ENCODE measurements at places on chromosomes 16 and 17.

DNA sequence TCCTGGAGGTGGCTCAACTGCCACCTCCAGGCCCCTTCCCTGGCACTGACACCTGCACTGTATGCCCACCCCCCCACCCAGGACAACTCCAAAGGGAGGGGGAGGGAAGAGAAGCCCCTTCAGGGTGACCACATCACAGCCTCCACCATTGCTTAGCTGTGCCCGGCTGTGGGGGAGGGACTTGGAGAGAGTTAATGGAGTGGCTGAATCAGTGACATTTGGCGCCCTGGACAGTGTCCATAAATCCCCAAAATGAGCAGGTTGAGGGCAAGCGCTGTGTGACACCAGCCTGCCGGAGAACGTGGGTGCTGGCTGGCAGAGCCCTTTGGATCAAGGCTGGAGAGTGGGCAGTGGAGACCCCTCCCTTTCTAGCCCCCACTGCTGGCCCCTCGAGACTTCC lies 883 bp downstream of the USH1G start:
- no peak for DNase-seq

DNA sequence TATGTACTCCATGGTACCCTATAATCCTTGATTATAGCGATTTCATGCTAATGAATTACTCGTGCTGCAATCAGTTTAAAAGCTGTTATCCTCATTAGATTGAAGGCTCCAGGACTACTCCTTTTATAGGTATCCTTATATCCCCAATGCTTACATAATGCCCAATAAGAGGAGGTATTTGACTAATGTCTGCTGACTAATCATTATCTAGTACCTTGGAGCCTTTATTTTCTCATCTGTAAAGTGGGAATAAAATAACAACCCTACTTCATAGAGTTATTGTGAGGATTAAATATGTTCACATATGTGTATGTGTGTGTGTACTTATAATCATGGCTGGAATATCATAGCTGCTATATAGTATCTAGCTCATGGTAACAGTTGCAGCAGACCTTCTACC lies 1031.5 kb downstream of the CDH11 start:
- DNase-seq: no peak

GRCh38 chr17:5184288-5184687 lies 7.4 kb downstream of the ZNF594 start:
- DNase-seq: no peak

GRCh38 chr17:7989781-7990655 lies 12.4 kb upstream of the GUCY2D start:
- peak; percentile 77 for DNase-seq

All from NCI-H146 (cell line).